ENCODE measurements at places on chromosomes 12 and 14.

DNA sequence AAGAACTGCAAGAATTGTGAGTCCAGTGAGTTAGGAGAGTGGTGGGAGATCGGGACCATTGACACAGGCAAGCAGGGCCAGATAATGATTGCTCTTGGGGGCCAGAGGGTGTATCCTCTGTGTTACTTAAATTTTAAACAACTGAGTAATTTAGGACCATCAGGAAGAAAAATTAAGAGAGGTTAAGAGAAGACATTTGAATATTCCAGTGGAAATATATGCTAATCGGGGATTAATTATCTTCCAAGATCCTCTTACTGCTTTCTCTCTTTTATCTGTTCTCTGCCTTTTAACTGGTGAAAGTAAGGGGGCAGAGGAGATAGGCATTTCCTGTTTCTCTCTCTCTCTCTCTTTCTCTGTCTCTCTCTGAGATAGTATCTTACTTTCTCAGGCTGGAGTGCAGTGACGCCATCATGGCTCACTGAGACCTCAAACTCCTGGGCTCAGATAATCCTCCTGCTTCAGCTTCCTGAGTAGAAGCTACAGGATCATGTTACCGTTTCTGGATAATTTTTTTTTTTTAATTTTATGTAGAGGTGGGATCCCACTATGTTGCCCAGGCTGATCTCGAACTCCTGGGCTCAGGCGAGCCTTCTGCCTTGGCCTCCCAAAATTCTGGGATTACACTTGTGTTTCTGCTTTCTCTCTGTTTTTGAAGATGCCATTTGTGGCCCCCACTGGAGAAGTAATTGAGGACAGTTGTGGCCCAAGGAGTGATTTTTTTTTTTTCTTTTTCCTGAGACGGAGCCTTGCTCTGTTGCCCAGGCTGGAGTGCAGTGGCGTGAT lies 85.1 kb downstream of the DIP2B start:
- DNase-seq: no peak

DNA sequence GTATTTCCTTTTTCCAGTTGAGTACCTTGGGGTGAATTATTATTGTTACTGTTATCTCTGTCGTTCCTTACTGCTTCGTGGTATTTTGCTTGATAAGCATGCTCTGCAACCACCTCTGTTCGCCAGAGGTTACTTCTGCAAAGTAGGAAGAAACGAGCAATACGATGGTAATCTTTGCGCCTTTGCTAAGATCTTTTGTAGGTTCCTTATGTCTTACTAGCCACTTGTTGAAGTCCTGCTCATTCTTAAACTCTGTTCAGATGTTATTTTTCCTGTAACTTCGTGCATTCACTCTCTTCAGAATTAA lies 729 bp upstream of the M6PR start:
- DNase-seq: no peak

DNA sequence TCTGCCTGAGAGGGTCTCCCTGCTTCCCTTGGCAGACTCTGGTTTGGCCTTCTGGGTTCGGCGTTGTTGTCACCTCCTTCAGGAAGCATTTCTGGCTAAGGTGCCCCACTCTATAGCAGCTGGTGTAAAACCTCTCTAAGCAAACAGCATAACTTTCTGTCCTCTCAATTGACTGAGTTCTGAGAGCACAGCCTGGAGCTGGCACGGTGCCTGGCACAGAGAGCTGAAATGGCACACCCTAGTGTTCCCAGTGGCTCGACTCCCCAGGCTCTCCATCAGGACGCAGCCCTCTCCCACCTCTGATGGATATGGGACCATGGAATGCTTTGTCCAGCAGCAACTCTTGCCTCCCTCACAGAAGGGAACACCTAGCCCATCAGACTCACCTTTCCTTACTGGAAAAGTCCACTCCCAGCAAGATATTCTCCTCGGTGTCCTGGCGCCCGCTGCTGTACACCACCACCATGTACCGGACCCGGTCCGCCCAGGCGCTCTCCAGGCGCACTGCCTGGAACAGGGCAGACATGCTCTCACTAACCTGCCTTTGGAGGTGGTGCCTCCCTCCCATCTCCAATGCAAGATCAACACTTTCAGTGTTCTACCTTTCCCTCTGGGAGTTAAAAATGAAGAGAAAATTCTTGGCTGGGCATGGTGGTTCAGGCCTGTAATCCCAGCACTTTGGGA lies 40.6 kb downstream of the SSH1 start:
- peak; percentile 33 for DNase-seq

DNA sequence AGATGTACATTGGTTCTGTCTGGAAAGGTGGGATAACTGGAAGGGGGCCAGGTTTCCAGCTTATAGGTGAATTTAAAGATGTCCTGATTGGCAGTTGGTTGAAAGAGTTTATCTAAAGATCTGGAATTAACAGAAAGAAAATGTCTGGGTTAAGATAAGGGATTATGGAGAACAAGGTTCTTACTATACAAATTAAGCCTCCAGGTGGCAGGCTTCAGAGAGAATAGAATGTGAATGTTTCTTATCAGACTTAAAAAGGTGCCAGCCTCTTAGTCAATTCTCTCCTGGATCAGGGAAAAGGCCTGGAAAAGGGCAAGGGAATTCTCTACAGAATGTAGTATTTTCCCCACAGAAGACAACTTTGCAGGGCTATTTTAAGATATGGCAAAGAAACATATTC lies 53.1 kb downstream of the CNTN1 start:
- DNase-seq: no peak

DNA sequence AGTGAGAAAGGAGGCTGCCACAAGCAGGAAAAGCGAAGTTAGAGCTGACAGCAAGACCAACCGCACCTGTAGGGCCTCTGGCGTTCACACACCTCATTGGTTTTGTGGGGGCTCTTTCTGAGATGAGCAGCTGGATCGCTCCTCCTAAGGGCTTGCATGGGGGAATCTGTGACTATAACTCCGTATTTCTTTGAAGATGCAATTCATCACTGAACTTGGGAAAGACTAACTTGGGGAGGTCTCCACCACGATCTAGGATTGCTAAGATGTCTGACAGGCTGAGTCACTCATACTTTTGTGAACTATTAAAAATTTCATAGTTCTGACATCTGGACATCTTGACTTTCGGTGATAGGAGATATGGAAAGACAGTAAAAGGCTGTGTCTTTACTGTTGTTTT lies 173.6 kb downstream of the ETV6 start:
- DNase-seq: no peak

- DNase-seq: no peak
Measured at GRCh38 chr12:20342111-20342510, 26.2 kb upstream of the PDE3A start.

DNA sequence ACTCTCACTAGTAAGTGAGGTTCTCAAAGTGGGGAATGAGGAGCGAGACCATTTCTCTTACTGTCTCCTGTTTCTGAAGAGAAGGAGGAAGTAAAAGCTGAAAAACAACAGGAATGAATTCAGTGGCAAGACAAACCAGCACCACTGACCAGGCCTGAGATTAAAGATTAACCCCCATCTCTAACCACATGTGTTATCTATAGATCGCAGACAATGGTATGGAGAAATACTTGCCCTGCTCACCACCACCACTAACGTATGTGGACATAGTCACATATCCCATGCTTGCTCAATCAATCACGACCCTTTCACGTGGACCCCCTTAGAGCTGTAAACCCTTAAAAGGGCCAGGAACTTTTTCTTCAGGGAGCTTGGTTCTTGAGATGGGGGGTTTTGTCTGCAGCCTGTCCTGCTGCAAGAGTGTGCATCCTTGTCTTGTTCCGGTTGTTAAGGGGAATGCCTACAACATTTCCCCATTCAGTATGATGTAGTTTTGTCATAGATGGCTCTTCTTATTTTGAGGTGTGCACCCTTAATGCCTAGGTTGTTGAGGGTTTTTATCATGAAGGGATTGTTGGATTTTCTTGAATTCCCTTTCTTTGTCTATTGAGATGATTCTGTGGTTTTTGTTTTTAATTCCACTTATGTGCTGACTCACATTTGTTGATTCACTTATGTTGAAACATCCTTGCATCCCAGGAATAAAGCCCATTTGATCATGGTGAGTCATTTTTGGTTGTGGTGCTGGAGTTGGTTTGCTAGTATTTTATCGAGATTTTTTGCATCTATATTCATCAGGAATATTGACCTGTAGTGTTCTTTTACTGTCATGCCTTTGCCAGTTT lies 698.8 kb upstream of the LMO3 start:
- no peak for DNase-seq

GRCh38 chr12:124967016-124967739 lies 21.8 kb downstream of the DHX37 start:
- DNase-seq: no peak

DNA sequence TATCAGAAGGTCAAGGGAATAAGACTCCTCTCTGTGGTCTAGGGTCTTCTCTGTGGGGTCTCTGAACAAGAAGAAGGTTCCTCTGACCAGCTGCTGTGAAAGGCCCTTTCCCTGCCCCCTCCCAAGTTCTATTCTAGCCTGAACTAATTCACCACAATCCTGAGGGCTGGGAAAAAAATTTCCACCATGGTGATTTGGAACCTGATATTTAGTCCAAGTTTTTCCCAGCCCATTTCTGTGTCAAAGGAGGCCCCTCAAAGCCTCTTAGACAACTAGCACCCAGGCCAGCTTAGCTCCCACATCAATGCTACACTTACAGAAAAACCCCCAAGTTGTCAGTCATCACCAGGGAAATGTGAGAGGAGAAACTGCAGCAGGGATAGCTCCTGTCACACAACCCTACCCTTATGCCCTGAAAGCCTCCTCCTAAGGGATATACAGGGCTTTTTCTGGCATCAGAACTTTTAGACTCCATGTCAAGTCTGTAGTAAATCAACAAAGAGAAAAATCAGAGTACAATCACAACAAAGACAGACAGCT lies 4.5 kb downstream of the FMNL3 start:
- no peak for DNase-seq

DNA sequence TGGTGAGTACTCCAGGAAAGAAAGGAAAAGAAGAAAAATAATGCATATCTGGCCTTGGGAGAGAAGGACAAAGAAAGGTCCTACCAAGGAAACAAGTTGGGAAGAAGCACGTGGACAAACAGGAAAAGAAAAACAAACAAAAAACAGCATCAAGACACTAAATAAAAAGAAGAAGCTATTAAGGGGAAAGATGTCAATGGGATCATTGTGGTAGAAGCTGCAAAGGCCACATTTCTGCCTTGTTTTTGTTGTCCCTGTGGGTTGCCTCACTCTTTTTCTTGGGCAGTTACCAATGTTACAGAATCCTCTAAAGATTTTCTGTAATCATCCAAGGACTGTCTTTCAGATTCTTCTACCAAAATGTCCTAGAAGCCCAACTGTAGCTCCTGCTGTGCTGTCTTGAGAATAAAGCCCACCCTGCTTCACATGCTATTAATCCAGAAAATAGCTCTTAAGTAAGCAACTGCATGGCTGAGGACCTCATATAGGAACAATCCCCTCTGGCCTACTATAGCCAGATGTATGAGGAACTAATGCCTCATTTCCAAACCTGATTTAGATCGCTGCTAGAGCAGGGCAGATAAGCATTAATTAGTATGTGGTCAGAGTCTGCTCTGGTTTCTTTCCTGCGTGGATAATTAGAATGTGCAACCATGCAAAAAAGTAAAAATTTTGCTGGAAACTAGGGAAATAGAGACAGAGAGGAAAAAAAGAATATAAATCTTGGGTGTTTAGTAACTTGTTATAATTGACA lies 10.2 kb upstream of the CPNE8 start:
- DNase-seq: no peak

DNA sequence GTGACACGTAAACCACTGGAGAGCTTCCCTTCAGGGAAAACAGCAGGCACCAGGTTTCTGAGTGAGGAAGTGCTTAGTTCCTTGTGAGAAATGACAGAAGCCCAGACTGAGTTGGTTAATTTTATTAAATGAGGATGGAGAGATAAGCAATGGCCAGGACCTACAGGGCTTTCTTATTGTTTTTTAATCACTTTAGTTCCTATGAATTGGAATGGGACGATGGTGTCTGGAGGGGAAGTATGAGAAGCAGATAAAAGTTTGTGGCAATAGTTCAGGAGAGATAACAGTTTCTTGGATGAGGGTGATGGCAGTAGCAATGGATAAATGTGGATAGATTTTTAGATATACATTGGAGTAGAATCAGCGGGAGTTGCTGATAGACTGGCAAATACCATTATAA lies 86.5 kb upstream of the PTPRR start:
- DNase-seq: no peak

- DNase-seq: no peak
Measured at GRCh38 chr14:22505697-22506377, 83.2 kb downstream of the DAD1 start.

DNA sequence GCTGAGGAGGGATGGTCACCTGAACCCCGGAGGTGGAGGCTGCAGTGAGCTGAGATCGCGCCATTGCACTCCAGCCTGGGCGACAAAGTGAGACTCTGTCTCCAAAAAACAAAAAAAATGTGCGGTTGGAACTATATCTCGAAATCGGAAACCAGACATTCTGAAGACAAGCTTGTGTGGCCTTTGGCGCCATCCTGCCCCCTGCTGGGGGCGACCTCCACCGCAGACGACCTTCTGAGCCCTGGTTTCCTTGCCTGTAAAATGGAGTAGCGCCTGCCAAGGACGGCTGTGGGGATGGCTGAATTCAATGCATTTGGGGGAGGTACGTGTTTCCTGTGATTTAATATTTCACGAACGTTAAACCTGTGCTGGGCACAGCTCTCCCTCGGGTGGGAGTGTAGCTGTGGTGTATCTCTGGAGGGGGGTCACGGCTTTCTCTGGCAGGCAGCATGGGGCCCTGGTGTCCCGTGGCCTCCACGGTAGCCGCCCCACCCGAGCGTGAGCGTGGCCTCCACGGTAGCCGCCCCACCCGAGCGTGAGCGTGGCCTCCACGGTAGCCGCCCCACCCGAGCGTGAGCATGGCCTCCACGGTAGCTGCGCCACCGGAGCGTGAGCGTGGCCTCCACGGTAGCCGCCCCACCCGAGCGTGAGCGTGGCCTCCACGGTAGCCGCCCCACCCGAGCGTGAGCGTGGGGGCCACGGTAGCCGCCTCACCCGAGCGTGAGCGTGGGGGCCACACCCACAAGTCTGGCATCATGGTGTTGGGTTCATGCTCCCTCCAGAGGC lies 55.3 kb downstream of the LRCOL1 start:
- no peak for DNase-seq

GRCh38 chr14:104768437-104769323 lies 15.7 kb downstream of the SIVA1 start:
- peak; percentile 57 for DNase-seq

- DNase-seq: no peak
Measured at GRCh38 chr12:32532951-32533350, 133.6 kb downstream of the FGD4 start.

GRCh38 chr12:53985994-53986685 lies 1.2 kb downstream of the HOXC10 start:
- DNase-seq: no peak

Measured in DMS79 (cell line).